ENCODE measurements at places on chromosomes 12 and 14.

GRCh38 chr14:82067221-82067875 lies 533.7 kb upstream of the SEL1L start:
- DNase-seq, result no peak

DNA sequence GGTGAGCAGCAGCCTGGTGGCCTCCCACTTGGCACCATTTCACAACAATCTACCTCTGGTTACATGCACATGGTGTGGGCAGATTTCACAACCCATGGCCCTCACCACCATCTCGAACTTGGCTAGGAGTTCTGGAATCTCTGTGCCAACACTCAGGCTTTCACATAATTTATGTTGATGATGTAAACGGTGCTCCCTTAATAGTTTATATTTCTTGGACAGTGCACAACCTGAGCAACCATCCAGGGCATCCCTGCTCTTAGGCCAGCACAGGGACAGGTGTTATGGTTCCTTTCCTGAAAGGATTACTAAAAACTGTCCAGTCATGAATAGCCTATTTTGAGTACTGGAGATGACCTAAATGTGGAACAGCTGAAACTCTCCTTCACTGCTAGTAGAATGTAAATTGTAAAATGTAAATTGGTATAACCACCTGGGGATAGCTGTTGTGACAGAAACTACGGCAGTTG lies 28.6 kb downstream of the ABCB9 start:
- DNase-seq, result no peak

DNA sequence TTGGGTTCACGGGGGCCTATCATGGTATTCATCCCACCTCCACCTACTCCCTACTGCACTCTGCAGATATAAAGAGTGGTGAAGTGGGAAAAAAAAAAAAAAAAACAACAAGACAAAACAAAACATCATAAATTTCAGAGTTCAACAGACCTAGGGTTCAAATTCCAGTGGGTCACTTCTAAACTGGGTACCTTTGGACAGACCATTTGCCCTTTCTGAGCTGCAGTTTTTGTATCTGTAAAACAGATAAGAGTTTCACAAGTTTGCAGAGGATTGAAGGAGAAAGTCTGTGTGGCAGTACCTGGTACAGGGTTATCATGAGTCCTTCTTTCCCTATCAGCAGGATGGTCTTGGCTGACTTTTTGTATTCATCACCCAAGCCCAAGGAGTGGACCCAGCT lies 211.2 kb upstream of the EEA1 start:
- no peak for DNase-seq

DNA sequence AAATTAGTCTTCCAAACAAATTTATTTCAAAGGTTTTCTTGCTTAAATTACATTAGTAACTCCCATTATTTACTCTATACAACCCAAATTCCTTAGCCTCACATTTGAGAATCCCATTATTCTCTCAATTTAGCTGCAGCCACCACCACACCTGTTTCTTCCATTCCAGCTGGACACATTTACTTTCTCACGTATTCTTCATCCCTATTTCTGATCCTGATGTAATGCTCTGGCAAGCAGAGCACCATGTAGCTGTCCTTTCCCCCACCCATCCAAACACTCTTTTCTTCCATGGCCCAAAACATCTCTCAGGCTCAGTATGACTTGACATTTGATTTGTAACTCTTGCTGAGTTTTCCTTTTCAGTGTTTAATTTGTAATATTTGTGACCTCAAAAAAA lies 240.2 kb upstream of the CLEC14A start:
- DNase-seq, result no peak

DNA sequence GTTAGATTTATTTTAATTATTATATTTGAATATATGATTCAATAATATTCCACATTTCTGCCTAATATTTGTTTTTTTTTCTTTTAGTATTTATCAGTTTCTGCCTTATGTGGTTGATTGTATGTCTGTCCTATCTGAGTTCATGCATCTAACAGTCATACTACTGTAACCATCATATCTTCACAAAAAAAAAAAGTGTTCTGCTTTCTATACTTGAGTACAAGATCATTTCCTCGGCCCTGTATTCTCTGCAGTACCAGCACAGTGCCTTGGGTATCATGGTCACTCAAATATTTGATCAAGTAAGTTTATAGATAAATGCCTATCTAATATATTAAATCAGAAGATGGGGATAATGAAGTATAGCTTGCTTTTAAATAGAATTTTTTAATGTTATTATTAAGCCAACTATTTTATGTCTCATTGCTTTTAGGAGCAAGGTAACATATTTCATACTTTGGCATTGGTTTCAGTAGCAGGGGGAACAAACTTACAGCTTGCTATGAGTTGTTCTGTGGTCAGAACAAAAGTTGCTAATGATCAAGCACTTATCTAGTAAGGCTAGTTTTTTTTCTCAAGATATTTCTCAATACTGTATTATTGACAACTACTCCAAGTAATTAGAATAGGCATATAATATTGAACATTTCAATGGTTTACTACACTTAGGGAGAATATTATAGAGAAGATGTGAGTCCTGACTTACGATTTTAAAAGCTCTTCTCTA lies 290.5 kb upstream of the FBXO33 start:
- no peak for DNase-seq

- no peak for DNase-seq
Measured at GRCh38 chr14:24178399-24179178, 6.7 kb downstream of the REC8 start.

- DNase-seq, result no peak
Measured at GRCh38 chr14:37721976-37722659, 126.7 kb downstream of the TTC6 start.

GRCh38 chr12:131883521-131883900 lies 10.9 kb upstream of the ULK1 start:
- DNase-seq, result no peak

DNA sequence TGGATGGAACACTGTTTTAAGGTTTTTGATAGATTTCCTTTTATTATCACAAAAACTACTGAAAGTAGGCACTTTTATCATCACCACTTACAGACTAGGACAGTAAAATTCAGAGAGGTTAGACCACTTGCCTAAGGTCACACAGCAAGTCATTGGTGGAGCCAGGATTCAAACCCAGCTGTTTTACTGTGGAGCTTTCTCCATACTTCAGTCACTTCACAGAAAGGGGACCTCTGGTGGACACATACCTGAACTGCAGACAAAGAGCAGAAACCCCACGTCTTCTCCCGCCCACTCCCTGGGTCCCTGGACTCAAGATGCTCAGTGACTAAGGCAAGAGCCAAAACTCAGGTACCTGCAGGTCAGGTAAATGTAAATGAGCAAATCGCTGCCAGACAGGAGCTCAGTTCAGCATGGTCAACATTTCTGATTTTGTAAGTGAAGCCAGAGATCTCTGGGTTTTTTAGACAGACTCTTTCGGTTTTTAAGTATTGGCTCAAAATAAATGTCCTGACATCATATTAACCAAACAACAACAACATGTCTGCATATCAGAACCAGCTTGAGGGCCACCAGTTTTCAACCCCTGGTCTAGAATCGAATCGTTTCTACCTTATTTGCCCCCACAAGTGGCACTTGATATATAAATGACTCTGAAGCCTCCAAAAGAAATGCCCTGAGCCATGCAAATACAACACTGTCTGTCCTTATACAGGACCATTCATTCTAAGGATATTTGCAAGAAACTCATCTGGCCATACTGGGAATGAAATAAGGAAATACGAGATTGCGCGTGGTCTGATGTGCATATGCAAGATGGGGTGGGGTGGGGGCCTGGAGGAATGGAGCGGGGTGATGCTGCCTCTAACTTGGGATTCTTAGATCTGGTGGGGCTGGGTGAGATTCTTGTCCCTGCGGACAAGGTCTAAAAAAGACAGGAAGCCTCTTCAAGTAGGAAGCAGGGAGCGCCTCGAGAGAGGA lies 110.9 kb downstream of the KSR2 start:
- DNase-seq, result no peak

- no peak for DNase-seq
Measured at GRCh38 chr14:72916174-72916573, 10.1 kb upstream of the DCAF4 start.

GRCh38 chr12:3271146-3271545 lies 194.0 kb downstream of the TSPAN9 start:
- no peak for DNase-seq

GRCh38 chr12:114919479-114919878 lies 235.5 kb upstream of the TBX3 start:
- DNase-seq, result no peak

- no peak for DNase-seq
Measured at GRCh38 chr12:1838205-1838993, 18.0 kb downstream of the LRTM2 start.

DNA sequence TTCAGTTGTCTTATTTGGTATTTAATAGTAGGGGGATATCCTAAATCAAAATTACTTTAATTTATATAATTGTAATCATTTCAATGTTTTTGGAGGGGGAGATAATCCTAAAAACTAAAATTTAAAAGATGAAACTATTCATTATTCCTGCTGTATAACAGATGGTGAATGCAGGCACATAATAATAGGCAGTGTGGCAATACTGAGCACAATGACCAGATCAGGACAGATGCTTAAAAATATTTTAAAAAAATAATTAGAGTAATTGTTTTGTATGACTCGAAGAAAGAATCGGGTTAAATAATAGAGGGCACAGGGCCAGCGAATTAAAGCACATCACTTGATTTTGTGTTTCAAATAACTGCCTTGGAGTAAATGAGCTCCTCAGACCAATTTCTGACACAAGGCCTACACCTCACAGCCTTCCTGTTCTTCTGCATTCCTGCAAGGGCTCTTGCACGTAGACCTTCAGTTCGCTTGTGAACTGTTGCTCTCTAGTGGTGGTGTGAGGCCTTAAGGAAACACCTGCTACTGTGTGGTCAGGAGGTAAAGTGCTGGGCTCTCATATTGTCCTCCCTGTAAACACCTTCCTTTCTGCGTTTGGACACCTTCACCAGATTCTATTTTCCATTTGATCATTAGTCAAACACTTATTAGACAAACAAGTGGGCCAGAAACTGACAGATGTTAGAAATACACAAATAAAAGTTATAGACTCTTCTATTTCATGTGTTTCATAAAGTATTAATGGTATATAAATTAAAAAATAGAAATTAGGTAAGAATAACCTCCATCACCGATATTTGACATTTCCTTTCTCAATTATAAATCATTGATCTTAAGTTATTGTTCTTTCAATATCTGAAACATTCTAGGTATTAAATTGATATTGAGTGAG lies 29.3 kb upstream of the KLRF1 start:
- no peak for DNase-seq

DNA sequence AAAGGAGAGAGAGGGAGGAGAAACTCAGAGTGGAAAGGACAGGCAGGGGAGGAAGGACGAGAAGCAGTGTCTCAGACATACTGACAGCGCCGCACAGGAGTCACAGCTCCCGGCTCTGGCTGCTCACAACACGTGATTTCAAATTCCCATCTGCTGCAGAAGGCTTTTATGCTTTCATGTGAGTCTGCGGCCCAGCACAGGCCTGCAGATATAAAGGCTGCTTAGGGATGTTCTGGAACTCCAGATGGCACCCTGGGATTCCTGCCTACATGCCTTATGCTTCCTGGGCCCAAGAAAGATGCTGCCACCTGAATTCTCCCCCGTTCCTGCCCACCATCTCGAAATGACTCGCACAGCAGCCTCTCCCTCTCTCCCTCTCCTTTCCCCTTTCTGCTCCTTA lies 89.6 kb downstream of the NUAK1 start:
- no peak for DNase-seq

GRCh38 chr14:98170575-98170974 lies 1101.4 kb downstream of the BCL11B start:
- DNase-seq, result no peak

GRCh38 chr12:69056743-69057515 lies 124.0 kb upstream of the CPM start:
- no peak for DNase-seq

DNA sequence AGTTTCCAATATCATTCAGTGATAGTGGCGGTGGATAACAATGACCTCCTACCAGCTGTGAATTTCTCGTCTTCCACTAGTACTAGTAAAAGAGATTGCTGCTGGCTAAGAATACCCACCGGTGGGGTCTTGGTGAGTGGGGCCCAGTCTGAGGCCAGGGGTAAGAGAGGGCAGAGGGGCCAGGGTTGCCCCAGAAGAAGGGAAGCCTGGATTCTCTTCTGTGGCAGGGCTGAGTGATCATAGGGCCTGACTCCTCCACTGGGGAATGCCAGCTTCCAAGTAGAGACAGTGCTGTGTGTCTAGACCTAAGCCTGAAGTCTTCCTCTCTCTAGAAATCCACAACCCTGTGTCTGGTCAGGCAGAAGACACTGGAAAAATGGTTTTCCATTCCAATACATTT lies 5.8 kb upstream of the TMEM63C start:
- no peak for DNase-seq

DNA sequence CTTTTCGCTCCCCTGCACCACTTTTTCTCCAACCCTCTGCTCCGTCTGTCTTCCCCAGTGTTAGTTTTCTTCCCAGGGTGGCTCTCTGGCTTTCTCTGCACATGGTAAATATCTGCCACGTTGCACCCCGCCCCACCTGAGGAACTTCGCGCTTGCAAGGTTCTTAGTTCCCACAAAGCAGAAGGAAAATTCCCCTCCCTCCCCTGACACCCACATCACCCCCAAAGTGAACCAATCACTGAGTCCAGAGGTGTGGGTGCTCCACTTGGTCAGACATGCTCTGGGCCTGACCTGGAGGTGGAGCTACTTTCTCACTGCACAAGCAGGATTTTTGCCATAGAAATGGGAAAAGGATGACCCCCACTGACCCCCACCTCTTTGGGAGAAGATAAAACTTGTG lies 415.0 kb downstream of the FUT8 start:
- no peak for DNase-seq

DNA sequence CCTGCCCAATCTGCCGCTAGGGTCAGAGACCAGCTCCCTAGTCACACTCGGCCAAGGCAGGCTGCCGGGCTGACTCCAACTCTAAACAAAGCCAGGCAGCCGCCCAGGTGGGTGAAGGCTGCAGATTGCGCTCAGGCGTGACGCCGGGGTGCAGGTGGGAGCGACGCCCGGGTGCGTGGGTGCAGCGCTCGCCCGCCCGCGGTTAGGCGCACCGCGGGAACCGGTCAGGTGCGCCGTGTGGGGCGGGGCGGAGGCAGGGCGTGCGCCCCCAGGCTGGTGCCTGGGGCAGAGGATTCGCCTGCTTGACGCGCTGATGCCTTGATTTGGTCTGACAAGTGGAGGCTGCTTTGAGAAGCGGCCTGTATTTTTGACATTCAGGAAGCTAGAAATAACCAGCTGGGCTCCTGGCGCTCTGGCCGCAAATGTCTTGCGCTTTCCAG lies 126.7 kb upstream of the HIF1A start:
- DNase-seq, result no peak

GRCh38 chr14:94544726-94545125 lies 16.5 kb upstream of the SERPINA4 start:
- no peak for DNase-seq

Measured in right forelimb (tissue), 1 donor.